ENCODE measurements at places on chromosomes 12 and 14.
A peak's percentile ranks its signal among the peaks of the same experiment; 100 is the strongest.

DNA sequence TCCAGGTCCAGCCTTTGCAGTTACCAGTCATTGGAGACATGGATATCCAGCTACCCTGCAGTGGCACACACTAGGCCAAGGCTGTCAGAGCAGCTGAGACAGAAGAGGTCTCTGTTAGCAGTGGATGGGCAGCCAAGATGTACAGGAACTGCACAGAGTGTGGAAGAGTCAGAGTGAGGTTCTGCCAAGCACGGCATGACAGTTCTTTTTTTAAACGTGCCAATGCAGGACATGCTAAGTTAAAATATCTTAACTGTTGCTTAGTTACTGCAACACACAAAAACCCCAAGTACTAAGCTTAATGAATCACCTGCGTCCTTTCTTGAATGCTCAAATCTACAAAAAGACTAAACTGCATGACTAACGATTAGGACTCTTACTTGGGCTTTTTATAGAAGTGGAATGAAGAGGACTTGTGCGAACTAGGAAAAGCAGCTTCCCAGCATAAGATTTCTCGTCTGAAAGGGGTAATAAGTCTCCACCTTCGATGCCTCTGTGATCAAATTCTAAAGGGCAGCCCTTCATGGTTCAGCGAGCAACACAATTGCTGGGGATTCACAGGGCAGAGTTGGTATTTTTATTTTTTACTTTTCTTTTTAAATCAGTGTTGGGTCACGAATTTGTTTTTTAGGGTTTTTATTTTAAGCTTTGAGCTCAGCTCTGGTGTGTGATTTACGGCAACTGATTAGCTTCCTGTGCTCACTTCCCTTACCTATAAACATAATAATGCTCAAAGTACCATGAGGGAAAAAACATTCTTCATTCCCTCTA, 20.6 kb downstream of the MAPK1IP1L start:
- no peak for DNase-seq

GRCh38 chr12:119334430-119335170, at the start of gene CCDC60:
TSS of gene CCDC60 (plus strand) at chr12:119334729. CDS start at chr12:119335177, 448 bp downstream.
- no peak for DNase-seq

DNA sequence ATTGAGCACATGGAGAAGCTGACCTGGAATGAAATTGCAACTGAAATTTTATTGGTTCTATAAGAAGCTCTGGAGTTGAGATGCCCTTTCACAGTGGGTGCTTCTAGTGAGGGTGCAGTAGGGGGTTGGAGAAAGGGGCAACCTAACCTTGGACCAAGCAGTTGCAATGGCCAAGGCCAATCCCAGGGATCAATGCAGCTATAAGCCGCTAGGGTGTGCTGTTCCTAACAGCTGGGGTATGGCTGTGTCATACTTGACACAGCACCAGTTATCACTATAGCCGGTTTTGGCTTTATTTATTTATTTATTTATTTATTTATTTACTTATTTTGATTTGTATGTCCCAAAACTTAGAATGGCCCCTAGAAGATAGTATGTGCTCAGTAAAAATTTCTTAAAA, 505.9 kb downstream of the FLRT2 start:
- DNase-seq, result no peak

- DNase-seq, result no peak
These were observed 115.6 kb downstream of the CALM1 start for GRCh38 chr14:90512329-90512991.

- peak; percentile 33 for DNase-seq
These were observed 53.3 kb downstream of the WDR20 start for GRCh38 chr14:102192840-102193502.

- no peak for DNase-seq
These were observed 27.6 kb downstream of the KITLG start for GRCh38 chr12:88552610-88553079.

- DNase-seq, result no peak
These were observed 17.0 kb downstream of the RITA1 start for GRCh38 chr12:113202300-113203075.

GRCh38 chr12:51432921-51433320, 8.3 kb downstream of the SLC4A8 start:
- no peak for DNase-seq

GRCh38 chr12:92362785-92363184, 217.1 kb upstream of the BTG1 start:
- no peak for DNase-seq

DNA sequence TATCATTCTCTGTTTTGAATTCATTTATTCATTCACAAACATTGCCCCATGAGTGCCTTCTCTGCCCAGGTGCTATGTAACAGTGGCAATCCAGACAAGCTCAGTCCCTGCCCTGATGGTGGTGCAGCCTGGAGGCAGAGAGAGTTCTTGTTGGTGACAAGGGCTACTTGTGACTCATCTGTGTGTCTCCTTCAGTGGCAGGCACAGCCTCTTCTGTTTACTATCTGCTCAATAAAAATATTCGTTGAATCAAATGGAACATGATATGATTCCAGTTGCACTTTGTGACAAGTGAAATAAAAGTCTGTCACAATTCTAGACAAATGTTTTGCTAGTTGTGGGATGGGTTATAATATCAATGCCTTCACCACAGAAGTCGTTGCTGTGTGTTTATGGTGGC, 20.6 kb upstream of the CPM start:
- no peak for DNase-seq

DNA sequence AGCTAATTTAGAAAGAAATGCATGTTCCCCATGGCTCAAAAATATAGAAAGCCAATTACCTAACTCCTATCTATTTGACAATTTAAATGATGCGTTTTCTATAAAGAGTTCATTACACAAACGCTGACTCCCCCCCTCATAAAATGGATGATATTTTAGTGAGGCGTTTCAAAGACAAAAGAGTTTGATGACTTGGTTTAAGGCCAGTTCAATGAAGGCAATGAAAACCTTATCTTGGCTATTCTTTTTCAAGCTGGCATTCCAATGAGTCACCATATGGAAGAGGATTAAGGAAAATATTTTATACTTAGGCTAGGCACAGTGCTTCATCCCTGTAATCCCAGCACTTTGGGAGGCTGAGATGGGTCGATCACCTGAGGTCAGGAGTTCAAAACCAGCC, 62.7 kb downstream of the HMGA2 start:
- no peak for DNase-seq

GRCh38 chr12:90984114-90984513, 20.7 kb downstream of the EPYC start:
- DNase-seq, result no peak

- no peak for DNase-seq
These were observed 4.4 kb downstream of the KLC1 start for GRCh38 chr14:103633391-103633790.

DNA sequence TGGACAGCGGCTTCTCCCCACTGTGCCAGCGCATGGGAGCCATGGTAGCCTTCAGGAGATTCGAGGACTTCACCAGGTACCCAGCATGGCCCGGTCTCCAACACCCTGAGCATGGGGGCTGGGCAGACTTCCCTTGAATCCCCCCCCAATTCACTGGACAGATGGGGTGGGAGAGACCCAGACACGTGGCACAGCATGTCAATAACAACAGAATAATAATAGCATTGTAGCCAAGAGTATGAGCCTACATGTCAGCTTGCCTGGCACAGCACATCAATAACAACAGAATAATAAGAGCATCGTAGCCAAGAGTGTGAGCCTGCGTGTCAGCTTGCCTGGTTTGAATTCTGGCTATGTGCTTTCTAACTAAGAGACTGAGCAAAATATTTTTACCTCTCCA, 76.4 kb downstream of the FOXN4 start:
- peak; percentile 34 for DNase-seq

- peak; percentile 33 for DNase-seq
These were observed 685 bp downstream of the GRIN2B start for GRCh38 chr12:13980538-13981295.

- no peak for DNase-seq
These were observed 14.5 kb downstream of the TNFAIP2 start for GRCh38 chr14:103137689-103138300.

DNA sequence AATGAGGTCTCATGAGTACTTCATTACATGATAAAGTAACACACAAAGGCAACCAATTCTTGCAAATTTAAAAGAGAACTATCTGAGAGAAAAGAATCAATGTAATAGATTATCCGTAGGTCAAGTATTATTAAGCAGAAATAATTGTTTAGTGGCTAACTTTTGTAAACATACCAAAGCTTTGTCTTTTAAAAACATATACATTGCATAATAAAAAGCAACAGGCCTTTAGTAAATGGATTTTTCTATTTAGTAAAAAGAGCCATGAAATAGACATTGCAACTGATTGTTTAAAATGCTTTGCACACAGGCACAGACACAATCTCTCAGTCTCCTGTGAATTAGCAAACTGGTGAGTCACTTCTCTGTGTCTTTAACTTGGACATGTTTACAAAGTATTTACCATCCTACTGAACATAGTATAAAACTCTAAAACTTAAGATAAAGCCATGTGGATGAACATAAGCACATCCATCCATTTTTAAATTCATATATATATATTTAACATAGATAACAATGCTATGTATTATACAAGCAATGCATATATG, 518.7 kb upstream of the MGAT4C start:
- no peak for DNase-seq

- no peak for DNase-seq
These were observed 7.5 kb downstream of the NTF3 start for GRCh38 chr12:5439371-5439771.

DNA sequence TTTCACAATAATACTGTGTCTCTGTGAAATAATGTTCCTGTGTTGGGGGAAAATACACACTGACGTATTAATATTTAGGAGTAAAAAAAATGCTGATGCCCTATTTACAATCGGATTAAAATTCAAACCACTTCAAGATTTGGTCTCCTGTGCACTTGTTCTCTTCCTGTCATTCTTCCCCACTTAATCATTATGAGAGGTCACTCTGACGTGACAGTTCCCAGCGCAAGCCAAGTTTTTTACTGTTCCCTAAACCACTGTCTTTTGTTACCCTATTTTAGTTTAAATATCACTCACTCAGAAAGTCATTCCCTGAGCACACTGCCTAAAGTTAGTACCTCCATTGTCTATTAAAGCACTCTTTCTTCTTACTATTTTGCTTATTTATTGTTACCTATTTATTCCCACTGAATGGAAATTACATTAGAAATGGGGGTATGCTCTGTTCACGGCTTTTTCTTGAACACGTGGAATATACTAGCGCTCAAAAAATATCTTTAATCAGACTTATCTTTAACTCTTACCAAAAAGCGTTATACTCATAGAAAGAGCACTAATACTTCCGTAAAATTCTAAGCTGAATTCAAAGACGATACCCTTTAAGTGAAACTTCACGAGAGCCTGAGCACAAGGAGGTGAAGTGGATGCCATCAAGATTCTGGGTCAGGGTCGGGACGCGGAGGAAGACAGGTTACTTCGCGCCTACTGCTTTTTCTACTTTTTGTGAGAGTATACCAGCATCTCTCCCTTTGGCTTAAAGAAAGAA, 670 bp upstream of the PSMA3 start:
- DNase-seq, result no peak

GRCh38 chr12:131914179-131914702, 14.8 kb upstream of the PUS1 start:
- no peak for DNase-seq
